ENCODE measurements at places on chromosomes 1 and 21.

DNA sequence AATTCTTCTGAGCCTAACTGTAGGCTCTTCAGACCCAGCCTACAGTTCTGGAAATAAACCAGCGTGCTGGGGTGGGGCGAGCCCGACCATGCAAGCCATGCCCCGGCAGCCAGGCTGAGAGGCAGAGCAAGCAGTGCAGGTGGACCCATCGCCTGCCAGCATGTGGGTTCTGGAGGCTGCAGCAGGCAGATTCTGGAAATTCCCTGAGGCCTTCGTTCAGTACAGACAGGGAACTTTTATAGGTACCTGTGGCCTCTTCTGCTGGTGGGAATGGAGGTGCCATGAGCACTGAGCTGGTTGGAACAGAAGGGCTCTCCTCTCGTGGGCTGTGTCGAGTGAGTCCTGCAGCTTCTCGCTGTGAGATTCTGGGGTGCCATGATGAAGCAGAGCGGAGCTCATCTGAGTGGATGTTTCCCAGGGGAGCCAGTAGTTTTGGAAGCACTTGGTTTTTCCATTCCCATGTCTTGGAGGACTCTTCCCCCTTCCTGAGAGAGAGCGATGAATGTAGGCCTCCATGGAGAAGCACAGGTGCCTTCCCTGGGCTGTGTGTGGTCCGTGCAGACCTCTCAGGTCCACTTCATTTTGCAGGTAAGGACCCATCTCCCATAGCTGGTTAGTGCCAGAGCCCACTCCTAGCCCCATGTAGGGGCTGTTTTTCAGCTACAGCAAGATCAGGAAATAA is 94.1 kb downstream of the PCBP3 start:
- no peak overlapping the region for H3K4me3 ChIP-seq
- no peaks in the 10 kb centered on the region for H3K36me3 ChIP-seq
- no peak overlapping the region for H3K27ac ChIP-seq
- no peaks in the 10 kb centered on the region for H3K27me3 ChIP-seq
- no peak for DNase-seq

- H3K4me1 ChIP-seq: no peaks in the 10 kb centered on the region
- H3K4me3 ChIP-seq: no peak overlapping the region
- no peak for DNase-seq
- peaks cover 2% of the 10 kb centered on the region for H3K27me3 ChIP-seq
- no peak overlapping the region for H3K27ac ChIP-seq
- no peaks in the 10 kb centered on the region for H3K36me3 ChIP-seq
Measured at GRCh38 chr1:119409731-119410130, 5.2 kb upstream of the HSD3B2 start.

- no peak for DNase-seq
- H3K4me3 ChIP-seq: no peak overlapping the region
- H3K27ac ChIP-seq: no peak overlapping the region
- peaks cover 4% of the 10 kb centered on the region for H3K36me3 ChIP-seq
- peaks cover 12% of the 10 kb centered on the region for H3K4me1 ChIP-seq
Measured at GRCh38 chr21:21188513-21189195, 190.4 kb downstream of the NCAM2 start.

GRCh38 chr1:154741741-154742495 is 128.2 kb downstream of the KCNN3 start:
- DNase-seq: no peak
- no peak overlapping the region for H3K27ac ChIP-seq
- H3K36me3 ChIP-seq: no peaks in the 10 kb centered on the region
- H3K4me1 ChIP-seq: peaks cover 64% of the 10 kb centered on the region
- H3K27me3 ChIP-seq: no peaks in the 10 kb centered on the region

DNA sequence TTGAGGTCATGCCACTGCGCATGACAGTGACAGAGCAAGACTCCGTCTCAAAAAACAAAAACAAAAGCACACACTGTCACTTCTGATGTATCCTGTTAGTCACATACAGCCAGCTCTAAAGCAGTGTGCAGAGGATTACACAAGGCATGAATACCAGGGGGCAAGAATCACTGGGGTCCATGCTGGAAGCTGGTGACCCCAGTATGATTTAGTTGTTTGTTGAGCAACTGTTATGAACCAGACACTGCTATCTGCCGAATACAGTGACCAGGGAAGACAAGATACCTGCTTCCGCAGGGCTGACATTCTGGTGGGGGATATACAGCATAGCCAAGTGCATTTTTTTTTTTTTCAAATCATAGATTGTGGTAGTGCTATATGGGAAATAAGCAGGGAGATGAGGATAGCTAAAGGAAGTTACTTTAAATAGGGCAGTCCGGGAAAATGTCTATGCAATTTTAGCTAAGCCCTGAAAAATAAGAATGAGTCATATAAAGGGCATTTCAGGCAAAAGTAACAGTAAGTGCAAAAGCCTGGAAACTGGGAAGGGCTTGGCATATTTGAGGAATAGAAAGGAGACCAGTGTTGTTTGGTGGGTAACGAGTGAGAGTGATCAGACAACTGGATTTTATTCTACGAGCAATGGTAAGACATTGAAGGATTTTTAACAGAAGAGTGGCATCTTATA is 69.7 kb downstream of the ADSS2 start:
- DNase-seq: no peak
- H3K27ac ChIP-seq: no peak overlapping the region
- H3K4me3 ChIP-seq: no peak overlapping the region
- no peaks in the 10 kb centered on the region for H3K4me1 ChIP-seq

DNA sequence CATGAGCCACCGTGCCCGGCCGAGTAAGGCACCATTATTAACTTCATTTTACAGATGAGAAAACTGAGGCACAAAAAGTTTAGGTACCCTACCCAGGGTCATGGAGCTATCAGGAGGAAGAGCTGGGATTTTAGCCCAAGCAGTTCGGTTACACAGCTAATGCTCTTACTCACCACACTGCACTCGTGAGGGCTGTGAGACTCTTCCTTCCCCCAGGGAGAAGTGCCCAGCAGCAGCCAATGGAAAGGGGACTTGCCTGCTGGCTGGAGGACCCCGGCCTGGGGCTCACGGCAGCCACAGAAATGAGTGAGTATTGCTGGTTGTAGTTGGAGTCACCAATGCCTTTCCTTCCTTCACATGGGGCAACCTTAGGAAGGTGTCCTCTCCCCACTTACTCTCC is 5.2 kb upstream of the CSF1 start:
- peaks cover 67% of the 10 kb centered on the region for H3K4me1 ChIP-seq
- DNase-seq: no peak
- no peaks in the 10 kb centered on the region for H3K27me3 ChIP-seq
